ENCODE measurements at places on chromosomes 1 and 21. TPM values are rescaled to one million over a fixed set of nuclear protein-coding genes. Genes with fewer than 3 reads are reported as not detected.

NHLH1 gene
- total RNA-seq, result not detected

OR14K1 gene
- not detected for total RNA-seq

SPRR2F gene
- not detected for total RNA-seq

CA6 gene
- total RNA-seq, result not detected

CNR2 gene
- not detected for total RNA-seq

ADORA1 gene
- 1.4 TPM for total RNA-seq

TMCO2 gene
- not detected for total RNA-seq

DNA sequence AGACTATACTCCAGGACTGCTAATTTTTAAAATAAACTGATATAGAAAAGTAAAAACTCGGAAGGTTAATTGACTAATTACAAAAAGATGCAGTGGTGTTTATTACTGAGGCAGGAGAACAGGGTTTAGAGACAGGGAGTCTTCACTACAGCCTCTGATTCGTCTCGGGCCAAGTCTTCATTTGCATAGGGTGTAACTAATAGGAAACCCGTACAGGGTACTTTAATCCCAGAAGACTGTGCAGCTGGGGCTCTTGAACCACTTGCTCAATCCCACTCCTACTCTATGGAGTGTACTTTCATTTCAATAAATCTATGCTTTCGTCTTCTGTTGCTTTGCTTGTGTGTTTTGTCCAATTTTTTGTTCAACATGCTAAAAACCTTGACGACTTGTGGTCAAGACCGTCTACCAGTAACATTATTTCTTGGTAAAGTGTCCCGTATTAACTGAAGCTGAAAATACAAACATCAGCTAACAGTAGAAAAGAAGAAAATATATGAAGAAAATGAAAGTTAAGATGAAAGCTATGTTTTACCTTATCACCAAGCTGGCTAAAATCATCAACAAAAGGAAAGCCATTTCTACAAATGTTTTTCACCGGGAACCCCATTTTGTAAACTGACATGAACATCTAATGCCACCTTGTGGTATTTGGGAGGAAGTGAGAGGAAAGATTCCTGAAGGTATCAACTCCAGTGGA is 8.0 kb downstream of the SDHB start:
- DNase-seq, result peak; percentile 69

DNA sequence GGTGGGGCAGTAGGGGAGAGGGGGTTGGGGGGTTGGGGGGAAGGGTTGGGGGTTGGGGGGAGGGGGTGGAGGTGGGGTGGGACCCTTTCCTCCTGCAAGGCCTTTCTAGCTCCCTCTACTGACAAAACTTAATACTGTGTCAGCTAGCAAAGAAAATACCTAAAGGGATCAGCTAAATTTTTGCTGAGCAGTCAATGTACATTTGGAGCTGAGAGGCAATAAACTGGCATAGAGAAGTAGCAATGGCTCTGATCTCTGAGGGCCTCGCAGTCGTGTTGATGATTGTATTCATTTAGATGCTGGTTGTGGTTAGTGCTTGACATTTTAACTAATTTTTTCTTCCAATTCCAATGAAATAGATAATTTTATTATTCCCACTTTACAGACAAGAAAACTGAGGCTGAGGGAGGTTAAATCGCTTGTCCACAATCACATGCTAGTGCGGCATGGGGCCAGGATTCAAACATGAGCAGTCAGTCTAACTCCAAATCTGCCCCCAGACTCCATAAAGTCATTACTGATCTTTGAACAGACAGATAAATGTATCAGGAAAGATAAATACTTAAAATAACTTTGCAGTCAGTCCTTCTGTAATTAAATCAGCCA is 357.1 kb downstream of the DISC1 start:
- peak; percentile 23 for DNase-seq

DNA sequence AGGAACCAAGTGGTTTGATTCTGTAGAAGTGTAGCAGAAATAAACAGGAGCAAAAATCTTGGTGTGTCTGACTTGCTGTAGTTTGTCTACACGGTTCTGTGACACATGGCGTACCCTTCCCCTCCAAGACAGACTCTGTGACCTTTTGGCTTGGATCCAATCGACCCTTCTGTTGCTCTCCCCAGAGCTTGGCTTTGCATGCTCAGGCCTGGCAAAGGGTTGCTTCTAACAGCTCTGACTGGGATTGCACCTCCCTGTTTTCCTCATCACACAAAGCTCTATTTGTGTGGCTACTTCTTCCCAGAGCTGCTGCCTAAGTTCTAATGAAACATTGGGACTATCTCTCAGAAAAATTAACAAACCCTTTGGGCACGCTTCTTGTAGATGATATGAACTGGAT is 24.0 kb downstream of the NGF start:
- DNase-seq, result no peak

DNA sequence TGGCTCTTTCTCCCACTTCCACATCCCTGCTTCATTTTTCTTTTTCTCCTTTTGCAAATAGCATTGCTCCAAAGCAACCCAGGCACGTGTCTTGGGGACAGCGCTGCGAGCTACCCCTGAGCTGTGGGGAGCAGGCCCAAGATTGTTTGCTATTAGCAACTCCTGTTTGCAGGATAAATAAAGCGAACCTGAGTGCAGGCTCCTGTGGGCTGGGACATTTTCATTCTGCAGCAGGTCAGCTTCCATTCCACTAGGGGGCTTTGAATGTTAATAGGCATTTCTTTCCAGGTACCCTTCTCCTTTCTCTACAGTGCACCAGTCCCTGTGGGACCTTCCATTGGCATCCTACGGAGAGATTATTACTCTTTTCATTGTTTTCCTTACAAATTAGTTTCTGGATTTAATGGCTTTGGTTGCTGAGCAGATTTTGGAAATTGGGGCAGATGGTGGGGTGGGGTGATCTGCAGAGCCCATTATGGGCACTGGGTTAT is 54.0 kb downstream of the OLFML3 start:
- DNase-seq, result peak; percentile 88

DNA sequence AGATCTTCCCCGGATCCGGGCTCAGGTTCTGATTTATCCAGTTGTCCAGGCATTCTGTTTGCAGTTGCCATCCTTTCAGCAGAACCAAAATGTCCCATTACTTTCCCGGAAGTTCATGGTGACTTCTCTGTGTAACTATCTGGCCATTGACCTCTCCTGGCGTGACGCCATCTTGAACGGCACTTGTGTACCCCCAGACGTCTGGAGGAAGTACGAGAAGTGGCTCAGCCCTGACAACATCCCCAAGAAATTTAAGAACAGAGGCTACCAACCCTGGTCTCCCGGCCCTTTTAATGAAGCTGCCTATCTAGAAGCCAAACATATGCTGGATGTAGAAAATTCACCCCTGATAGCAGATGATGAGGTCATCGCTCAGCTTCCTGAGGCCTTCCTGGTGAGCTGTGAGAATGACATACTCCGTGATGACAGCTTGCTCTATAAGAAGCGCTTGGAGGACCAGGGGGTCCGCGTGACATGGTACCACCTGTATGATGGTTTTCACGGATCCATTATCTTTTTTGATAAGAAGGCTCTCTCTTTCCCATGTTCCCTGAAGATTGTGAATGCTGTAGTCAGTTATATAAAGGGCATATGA is 22.4 kb downstream of the AADACL4 start:
- no peak for DNase-seq

DNA sequence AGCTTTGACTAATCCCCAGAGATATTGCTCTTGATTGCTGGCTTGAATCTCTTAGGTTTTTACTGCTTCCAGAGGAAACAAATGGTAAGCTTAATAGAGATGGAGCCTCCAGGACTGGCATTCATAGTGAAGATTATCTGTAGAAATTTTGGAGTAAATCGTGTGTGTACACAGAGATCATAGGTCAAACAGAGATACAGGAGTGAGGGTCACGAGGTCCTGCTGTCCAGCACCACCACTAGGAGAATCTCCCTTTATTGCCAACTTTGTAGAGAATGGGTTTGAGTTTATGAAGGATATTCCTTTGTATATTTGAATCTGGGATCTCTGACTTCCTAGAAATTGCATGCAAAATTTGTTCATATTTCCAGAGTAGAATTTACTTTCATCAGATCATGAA is 7.8 kb upstream of the SERBP1 start:
- no peak for DNase-seq

GRCh38 chr1:225462429-225462713 is 34.5 kb upstream of the LBR start:
- no peak for DNase-seq

GRCh38 chr1:46822248-46822826 is 23.5 kb downstream of the CYP4B1 start:
- no peak for DNase-seq

DNA sequence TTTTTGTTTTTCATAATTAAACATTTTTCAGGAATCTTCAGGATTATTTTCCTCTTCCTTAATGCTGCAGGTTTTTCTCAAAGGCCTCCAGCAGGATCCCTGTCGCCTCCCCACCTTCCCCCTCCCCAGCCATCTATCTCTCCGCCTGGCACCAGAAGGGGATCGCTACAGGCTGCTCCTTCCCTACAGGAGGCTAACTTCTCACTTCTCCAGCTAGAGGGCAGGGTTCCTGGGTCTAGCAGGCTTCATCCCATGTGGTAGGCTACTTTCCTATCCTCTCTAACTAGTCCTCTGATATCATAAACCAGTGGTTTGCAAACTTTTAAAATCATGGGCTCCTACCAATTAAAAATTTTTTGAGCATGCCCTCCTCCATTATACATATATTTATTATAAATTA is 104.1 kb downstream of the KCNN3 start:
- DNase-seq, result peak; percentile 66

- DNase-seq, result peak; percentile 61
These were observed 53.4 kb downstream of the KLHL20 start for GRCh38 chr1:173768206-173768605.

- peak; percentile 74 for DNase-seq
These were observed 1180.3 kb upstream of the B3GALT2 start for GRCh38 chr1:194366705-194367104.
